ENCODE measurements at places on chromosomes 5 and 9.

DNA sequence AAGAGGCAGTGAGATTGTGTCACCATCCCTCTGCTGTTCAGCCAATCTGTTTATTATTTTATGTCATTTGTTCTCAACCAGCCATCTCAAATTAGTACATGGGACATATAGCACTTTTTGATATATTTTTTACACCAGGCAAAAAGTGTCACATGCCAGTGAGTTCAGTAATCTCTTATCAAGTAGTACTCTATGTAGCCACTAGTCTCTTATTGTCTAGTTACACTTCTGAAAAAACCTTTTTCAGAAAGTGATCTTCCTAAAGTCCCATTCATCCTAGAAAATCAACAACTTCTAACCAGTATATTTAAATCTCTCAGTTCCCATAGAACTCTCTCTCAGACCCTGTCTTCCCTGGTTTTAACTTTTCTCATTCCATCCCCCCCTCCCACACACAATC lies 321.6 kb downstream of the FBXL17 start:
- DNase-seq = no peak

DNA sequence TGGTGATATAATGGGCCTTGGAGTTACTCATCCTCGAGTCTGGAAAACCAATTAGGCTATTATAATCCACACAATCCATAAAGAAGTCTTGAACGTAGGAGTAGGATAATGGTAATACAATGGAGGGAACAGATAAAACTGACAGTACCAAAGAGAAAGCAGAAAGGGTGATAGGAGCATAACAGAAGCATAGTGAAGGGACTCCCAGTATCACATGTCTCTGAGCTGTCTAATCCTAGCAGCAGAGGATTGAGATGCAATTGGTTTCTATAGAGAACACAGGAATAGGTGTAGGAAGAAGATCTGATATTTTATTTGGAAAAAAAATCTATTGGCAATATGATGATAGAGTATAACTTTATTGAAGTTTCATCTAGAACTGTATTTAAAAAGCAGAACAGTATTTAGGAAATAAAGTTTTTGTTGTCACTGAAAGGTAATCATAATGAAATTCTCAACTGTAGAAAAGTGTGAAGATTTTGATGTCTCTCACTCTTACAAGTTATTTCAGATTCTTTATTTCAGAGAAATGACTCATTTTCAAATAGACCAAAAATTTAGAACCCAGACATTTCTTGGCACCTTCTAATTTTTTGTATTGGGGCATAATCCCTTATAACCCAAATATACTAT lies 25.4 kb downstream of the SRFBP1 start:
- no peak for DNase-seq

DNA sequence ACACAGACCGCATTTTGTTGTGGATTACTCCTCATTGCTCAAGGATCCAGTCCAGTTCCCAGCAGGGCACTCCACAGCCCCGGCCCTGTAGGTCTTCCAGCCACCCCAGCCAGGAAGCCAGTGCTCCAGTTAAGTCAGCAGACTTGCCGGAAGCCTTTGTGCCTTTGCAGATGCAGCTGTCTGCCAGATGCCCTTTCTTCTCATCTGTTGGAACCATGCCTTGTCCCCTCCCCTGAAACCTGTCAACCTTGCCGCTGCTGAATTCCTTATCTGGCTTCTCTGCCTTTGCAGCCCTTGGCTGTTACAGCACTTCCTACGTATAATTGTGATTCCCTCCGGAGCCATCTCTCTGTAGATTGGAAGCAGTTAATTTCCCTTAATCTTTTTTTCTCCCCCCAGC lies 28.4 kb downstream of the PSAT1 start:
- no peak for DNase-seq

GRCh38 chr5:98258939-98259338 lies 514.5 kb upstream of the RGMB start:
- no peak for DNase-seq

GRCh38 chr9:21244836-21245235 lies 5.0 kb upstream of the IFNA14 start:
- DNase-seq = peak; percentile 50

GRCh38 chr9:107738789-107739188 lies 249.2 kb upstream of the KLF4 start:
- no peak for DNase-seq

GRCh38 chr5:126334760-126335159 lies 88.4 kb upstream of the GRAMD2B start:
- DNase-seq = no peak

DNA sequence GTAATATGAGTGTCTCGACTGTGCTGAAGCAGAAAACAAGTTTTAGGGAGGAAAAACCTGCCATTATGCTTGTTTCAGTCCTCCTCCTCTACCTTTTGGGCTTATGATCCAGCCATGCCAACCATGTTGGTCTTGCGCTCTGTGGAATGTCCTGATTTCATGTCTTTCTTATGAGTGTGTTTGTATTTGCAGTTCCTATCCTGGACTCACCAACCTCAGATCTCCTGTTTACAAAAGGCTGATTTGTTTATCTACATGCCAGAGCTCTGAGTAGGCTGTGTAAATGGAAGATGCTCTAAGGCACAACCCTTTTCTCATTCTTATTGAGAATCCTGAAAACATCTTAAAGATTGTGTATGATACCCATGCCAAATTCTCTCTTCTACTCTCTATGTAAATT lies 138.6 kb downstream of the ARHGEF28 start:
- no peak for DNase-seq

GRCh38 chr5:10090074-10090473 lies 159.6 kb downstream of the ATPSCKMT start:
- DNase-seq = no peak

DNA sequence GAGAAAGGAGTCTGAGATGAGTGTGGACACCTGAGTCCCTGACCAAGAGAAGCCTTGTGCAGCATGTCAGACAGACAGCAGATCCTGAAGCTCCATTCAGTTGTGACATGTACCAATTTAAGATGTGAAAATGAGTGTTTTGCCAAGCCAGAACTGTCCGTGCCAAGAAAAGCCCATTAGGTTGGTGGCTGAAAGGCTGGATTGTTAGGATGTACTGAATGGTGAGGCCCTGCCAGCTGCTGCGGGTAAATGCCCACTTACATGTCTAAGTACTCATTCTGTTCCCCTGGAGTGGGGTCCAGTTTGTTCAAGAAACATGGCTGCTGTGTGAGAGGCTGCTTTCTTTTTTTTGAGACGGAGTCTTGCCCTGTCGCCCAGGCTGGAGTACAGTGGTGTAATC lies 14.6 kb downstream of the DAPK1 start:
- no peak for DNase-seq

DNA sequence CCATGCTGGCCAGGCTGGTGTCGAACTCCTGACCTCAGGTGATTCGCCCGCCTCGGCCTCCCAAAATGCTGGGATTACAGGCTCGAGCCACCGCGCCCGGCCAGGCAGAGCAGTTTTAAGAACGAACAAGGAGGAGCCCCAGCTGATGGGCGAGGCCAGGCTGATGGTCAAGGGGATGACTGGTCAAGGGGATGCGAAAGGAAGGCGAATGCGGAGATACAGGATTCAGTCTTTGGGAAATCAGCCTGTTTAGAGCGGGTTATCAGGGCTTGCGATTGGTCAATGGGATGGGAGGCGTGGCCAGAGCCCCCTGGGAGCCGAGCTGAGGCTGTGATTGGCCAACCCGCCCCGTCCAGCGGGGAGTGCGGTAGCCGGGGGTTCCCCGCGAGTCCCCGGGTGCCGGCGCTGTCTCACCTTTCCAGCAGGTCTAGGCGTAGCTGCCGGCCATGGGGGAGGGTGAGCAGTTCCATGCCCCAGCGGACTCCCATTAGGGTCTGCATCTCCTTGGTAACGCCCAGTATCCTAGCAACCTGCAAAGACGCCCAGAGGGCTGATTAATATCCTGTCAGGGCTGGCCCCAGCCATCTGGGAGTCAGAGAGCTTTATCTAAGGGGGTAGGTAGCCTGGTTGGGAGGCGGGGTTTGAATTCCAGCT lies 7.5 kb upstream of the TOR2A start:
- DNase-seq = no peak

DNA sequence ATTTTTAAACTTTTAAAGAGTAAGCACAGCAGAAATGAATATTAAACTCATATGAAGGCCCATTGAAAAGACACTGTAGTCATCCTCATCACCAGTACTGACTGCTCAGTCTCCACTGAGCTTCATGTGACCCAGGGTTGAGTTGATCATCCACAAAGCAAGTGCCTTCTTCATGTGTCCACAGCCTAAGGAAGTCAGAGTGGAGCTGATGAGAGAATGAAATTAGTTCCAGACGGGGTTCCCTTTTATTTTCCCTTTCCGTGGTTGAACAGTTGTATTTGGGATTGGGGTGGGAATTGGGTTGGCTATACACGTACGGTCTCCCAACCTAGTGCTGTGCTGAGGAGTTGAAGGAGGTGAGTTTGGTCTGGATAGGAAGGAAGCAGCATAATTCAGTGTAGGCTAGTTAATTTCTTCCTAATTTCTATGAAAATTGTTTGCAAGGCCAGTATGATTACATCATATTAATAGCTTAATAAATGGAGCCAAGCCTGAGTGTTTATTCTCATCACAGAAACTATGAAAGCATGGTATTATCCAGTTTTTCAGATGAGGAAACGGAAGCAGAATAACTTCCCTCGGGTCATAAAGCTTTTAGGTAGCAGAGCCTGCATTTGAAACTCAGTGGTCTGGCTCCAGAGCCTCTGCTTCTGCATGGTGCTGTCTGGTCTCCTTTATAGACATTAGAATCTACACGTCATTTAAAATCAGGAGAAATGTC lies 103.9 kb upstream of the DMRT1 start:
- no peak for DNase-seq

- DNase-seq = no peak
Measured at GRCh38 chr9:124284237-124284831, 26.6 kb downstream of the NEK6 start.

DNA sequence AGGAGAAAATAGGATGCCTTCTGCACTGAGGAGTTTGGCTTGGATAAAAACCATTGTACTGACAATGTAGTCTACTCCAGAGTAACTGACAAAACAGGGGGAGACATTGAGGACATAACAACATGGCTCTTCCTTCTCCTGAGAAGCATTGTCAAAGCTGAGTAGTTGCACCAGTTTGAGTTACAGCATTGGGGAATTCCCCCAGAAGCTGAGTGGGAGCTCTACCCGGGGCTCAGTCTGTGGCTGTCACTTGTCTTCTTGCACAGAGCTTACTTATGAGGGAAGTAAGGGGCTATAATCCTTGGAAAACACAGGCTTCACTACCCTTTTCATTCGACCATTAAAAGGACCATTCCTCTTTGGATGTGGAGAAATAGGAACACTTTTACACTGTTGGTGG lies 21.2 kb downstream of the HSPB3 start:
- DNase-seq = peak; percentile 39

DNA sequence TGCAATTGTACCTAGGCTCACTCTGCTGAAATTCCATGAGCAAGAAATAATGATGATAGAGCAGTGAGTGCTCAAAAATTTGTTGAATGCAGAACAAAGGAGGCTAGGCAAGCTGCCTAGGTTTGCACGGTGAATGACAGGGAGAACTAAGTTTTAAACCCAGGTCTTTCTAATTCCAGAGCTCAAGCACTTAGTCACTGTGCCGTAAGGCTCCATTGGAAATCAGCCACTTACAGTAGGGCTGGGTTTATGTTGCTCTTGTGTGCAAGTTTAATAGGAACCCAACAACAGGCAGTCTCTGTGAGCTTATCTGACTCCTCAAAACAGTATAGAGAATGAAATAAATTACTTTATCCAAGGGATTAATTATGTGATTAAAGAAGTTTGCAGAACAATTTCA lies 147.0 kb downstream of the CSNK1G3 start:
- DNase-seq = no peak

- no peak for DNase-seq
Measured at GRCh38 chr5:95969055-95969454, 7.4 kb upstream of the ELL2 start.

DNA sequence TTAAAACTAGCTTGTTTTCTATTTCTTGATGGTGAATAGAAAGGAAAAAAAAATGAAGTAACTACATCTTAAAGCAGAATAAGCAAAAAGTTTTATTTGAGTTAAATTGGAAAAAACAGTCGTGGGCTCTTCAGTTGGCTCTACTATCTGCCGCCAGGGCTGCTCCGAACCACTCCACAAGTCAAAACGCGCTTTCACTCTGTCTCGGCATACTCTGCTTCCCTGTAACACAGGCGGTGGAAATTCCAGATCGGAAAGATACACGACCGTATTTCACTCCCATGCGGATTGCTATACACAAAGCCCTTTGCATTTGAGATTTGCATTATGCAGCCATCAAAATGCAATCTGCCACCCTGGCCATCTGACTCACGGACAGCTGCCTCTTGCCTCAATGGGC lies 505.6 kb downstream of the IRX1 start:
- DNase-seq = no peak
